ENCODE measurements at places on chromosomes 6 and 20. TPM values are rescaled to one million over a fixed set of nuclear protein-coding genes. Genes with fewer than 3 reads are reported as not detected.

DNA sequence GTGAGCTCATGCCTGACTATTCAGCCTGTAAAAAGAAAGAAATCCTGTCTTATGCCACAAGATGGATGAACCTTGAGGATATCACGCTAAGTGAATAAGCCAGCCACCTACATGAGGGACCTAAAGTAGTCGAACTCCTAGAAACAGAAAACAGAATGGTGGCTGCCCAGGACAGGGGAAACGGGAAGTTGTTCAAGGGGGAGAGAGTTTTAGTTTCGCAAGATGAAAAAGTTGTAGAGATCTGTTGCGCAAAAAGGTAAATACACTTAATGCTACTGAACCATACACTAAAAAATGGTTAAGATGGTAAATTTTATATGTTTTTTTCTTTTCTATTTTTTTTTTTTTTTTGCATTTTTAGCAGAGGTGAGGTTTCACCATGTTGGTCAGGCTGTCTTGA, 74.1 kb upstream of the RALY start:
- DNase-seq = no peak

GRCh38 chr6:159533016-159533415, 160.0 kb downstream of the SOD2 start:
- no peak for DNase-seq

DNA sequence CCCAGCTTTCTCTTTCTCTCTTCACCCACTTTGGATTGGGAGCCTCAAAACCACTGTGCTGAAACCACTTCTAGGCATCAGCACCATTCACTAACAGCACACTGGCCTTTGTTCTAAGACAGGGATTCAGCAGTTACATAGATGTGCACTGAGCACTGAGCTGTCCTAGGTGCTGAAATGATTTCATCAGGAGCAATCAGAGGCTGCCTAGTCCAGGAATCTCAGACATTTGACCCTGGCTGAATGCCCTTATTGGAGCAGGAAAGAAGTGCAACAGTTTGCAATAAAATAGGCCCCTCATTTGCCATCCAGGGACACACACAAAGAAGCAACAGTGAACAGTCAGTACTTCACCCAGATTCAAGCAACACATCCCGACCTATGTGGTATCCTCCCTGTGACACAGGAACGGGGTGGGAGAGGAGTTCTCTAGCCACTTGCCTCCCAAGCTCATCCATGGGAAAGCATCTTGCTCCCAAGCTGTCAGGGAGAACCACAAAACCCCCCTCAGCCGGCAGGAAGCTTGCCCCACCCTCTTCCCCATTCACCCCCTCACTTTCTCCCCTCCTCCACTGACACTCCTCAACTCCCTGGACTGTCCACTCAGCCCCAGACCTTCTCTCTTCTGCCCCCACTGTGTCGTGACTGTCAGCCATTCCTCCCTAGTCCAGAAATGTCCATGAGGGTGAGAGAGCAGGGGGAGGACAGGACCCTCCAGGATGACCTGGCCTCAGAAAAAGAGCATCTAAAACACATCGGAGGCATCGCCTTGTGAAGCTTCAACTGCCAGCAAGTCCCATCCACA, 304.4 kb downstream of the PREX1 start:
- peak; percentile 40 for DNase-seq

DNA sequence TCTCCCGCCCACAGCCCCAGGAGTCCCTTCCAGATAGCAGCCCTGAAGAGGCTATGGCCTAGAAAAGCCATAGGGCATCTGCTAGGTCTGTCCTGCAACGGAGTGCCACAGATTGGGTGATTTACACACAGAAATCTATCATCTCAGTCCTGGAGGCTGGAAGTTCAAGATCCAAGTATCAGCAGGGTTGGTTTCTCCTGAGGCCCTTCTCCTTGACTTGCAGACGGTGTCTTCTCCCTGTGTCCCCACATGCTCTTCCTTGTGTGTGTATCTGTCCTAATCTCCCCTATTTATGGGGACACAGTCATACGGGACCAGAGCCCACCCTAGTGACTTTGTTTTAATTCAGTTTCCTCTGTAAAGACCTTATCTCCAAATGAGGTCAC, 15.3 kb downstream of the FOXF2 start:
- no peak for DNase-seq

GRCh38 chr20:24420567-24420966, 48.9 kb upstream of the SYNDIG1 start:
- no peak for DNase-seq

DNA sequence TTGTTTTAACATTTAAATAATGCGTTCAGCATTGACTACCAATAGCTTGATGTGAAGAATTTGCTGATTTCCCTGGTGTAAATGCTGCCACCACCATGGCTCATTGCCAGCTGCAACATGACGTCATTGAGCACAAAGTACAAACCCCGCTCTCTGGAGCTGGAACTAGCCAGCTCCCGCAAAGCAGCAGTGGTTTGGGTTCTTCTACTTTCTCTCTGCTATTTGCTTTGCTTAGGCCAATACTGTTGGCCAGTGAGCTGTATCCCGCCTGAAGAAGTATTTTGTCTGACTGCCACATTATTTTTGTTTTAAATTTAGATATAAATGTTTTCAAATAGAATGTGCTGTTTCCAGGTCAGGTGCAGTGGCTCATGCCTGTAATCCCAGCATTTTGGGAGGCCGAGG, 47.4 kb upstream of the KIF13A start:
- no peak for DNase-seq

DNA sequence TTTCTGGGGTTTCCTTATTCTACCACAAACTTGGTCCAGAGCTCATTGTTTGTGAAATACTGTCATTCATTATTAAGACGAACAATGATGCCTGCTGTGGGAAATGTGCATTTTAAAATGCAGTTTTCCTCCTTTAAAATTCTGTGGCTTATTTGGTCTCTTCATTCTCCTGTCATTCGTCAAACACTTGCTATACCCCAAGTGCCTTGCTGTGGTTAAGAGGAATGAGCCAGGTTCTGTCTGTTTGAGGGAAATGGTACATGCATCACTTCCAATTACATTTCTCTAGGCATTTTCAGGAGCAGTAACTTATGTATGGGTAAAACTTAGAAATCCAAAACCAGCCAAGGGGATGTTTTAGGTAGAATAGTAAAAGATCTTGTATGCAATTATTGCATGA, 1087.7 kb downstream of the KIF16B start:
- DNase-seq = no peak

Gene C20orf204
- 0.95 TPM for total RNA-seq

Gene HLA-DQA1
- not detected for total RNA-seq

- DNase-seq = no peak
These were observed 319.1 kb upstream of the SYNCRIP start for GRCh38 chr6:85961746-85962145.

DNA sequence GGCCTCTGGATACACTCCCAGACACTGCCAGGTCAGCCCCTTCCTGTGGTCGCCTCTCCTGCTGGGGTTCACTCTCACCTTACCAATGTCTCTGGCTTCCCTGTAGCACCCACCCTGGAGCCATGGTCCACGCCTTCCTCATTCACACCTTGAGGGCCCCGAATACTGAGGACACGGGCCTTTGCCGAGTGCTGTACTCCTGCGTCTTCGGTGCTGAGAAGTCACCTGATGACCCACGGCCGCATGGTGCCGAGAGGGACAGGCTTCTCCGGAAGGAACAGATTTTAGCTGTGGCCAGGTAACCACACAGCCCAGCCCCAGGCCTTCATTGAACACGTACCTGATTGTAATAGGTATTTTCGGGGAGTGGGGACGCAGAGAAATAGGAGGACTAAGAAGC, 1.6 kb downstream of the AP5S1 start:
- no peak for DNase-seq

- DNase-seq = no peak
These were observed 70.8 kb upstream of the IPCEF1 start for GRCh38 chr6:154427446-154427845.

Gene SDCBP2
- total RNA-seq = 4.9 TPM

Gene ADGRF1
- total RNA-seq = not detected

Gene RAB44
- total RNA-seq = not detected

DNA sequence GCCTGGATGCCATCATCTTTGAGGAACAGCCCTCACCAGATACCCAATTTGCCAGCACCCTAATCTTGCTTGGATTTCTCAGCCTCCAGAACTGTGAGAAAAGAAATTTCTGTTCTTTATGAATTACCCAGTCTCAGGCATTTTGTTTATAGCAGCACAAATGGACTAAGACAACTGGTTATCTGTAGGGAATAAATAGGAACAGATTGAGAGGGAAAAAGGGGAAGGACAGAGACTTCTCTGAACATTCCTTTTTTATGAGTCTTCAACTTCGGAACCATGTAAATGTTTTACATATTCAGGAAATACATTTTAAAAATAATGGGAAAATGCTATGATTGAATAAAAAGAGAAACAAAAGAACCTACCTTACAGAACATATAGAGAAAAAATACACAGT, 20.9 kb downstream of the KCTD20 start:
- DNase-seq = no peak

Gene BMP6
- total RNA-seq = 0.74 TPM

GRCh38 chr6:97775012-97775411, 492.0 kb upstream of the MMS22L start:
- no peak for DNase-seq

Gene SLC52A3
- not detected for total RNA-seq

GRCh38 chr6:160024152-160024551, 55.3 kb downstream of the IGF2R start:
- no peak for DNase-seq

- no peak for DNase-seq
These were observed 132.2 kb upstream of the CDH4 start for GRCh38 chr20:61119794-61120410.

GRCh38 chr6:100479179-100480035, 14.7 kb upstream of the SIM1 start:
- no peak for DNase-seq

GRCh38 chr20:50417023-50417329, 93.2 kb upstream of the PTPN1 start:
- DNase-seq = no peak

Gene CLPSL2
- not detected for total RNA-seq

Gene DEF6
- 0.33 TPM for total RNA-seq

GRCh38 chr6:7143476-7143974, 35.8 kb downstream of the RREB1 start:
- no peak for DNase-seq

Gene MRPL18
- total RNA-seq = 129 TPM

DNA sequence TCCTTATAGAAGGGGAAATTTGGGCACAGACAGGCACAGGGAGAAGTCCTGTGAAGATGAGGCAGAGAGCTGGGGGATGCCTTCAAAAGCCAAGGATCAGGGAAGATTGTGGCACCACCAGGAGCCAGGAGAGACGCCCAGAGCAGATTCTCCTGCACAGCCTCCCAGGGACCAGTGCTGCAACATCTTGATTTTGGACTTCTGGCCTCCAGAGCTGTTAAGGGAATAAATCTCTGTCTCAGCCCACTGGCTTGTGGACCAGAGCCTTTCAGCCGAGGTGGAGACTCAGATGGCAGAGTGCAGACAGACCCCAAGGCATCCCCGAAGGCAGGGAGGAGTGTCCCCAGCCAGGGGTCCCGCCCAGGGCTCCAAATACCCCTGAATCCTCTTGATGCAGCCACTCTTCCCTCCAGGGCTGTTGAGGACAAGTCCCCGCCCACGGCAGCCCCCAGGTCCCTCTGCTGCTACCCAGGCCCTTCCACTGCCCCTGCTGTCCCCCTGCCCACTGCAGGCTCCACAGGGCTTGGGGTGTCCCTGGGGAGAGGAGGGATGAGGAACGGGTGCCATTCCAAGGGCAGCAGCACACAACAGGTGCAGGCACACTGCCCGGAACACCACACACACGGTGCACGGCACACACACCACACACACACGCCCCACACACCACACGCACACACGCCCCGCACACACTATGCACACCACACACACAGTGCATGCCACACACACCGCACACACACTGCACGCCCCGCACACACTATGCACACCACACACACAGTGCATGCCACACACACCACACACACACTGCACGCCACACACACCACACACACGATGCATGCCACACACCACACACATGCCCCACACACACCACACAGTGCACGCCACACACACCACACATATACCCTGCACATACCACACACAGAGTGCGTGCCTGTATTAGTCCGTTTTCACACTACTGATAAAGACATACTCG, 311.4 kb downstream of the TAF4 start:
- no peak for DNase-seq

GRCh38 chr6:35681298-35681697, 7.4 kb downstream of the FKBP5 start:
- DNase-seq = no peak
